ENCODE measurements at places on chromosomes 4 and X.

DNA sequence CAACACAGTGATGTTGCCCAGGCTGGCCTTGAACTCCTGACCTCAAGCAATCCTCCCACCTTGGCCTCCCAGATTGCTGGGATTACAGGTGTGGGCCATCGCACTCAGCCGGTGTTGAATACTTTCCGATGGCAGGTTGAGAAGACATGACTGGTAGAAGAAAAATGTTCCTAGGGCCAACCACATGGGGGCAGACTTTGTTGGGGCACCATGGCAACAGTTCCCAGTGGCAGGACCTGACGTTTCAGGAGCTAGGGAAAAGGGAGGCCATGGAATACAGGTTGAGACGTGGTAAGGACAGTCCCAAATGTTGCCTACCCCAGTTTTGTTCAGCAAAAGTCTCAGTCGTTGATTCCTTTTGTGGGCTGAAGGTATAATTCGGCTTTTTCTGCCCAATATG, 134.6 kb downstream of the ASMT start:
- no peak for DNase-seq

- no peak for DNase-seq
Measured at GRCh38 chrX:9163214-9163709, 129.3 kb upstream of the FAM9B start.

GRCh38 chr4:39637586-39638353, 895 bp downstream of the SMIM14 start:
- no peak for DNase-seq

GRCh38 chr4:168773388-168774195, 236.5 kb downstream of the CBR4 start:
- DNase-seq, result no peak

DNA sequence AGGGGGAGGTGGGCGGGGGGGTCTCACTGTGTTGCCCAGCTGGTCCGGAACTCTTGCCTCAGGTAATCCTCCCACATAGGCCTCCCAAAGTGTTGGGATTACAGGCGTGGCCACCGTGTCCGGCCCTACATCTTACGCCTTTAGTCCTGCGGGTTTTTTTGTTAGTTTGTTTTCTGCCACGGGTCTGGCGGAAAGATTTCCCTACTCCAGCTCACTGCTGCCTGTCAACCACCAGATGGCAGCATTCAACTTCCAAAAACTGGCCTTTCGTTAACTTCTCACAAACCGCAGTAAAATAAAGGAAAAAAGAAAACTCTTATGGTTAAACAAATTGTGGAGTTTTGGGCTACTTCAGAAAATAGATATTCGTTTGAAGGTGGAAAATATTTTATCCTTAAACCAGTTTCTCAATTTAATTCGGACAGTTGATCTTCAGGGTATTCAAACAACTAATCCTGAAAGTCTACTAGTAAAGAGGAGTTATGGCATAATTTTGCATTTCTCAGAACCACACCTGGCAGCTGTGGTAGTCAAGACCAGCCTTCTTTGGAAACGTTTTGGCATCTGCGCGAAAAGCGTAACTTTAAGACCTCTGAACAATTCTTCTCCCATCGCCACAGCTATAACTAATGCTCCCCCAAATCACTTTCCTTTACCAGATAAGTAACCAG, 41.1 kb downstream of the LUZP4 start:
- no peak for DNase-seq

- no peak for DNase-seq
Measured at GRCh38 chrX:10288373-10288975, 131.7 kb downstream of the CLCN4 start.

GRCh38 chrX:131397891-131398290, 108.8 kb upstream of the IGSF1 start:
- no peak for DNase-seq

DNA sequence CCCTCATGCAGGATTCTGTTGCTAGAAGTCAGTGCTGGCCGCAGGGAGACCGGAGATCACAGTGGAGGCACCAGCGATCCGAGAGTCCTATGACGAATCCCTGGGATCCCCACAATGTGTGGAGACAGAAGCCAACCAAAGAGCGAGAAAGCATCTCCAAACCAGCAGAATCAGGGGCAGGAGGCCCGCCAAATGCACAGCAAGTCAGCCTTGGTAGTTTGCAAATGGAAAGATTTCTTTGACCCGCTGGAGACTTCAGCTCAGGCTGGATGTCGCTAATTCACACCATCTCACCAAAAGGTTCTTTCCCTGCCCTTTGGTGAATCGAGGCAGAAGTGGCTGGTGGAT, 505 bp upstream of the PKD2 start:
- no peak for DNase-seq

DNA sequence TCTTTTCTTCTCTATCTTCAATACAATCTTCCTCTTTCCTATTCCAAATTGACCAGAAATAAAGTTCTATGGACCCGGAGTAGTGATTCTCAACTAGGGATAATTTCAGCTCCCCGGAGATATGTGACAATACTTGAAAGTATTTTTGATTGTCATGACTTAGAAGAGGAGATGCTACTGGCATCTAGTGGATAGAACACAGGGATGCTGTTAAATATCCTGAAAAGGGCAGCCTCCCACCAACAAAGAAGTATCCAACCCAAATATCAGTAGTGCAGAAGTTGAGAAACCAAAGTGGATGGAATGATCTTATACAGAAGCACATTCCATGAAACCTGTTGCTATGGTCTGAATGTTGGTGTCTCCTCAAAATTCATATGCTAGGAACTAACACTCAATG, 65.7 kb upstream of the NDST3 start:
- no peak for DNase-seq

DNA sequence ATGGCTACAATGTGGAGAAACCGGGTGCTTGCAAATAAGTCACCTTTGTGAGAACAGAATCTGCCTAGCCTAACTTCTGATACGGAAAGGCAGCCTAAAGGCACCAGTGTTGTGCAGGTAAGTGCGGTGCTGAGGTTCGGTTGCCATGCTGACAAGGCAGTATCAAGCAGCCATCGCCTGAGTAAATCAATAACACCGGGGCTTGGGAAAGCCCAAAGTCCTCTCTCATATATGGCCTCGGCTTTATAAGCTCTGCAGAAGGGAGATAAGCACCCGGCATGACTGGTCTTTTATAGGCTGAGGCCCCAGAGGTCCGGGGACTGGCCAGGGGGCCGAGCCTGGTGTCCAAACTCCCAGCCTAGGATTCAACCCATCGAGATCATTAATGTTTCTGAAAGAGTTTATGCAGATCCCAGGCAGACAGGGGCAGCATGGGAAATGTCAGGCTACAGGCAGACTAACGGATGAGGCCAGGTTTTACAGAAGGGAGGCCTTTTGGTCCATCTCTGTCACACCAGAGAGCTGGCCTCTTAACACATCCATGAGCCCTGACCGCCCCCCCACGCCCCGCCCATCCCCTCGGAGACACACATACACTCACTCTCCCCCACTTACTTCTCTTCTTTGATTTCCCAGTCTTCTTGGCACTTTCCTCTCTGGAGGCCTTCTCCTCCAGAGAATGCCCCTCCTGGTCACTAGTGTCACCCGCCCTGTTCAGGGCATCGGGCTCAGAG, 38.5 kb downstream of the ELF4 start:
- DNase-seq, result no peak

- DNase-seq, result no peak
Measured at GRCh38 chr4:172061204-172061603, 248.0 kb downstream of the GALNTL6 start.

- no peak for DNase-seq
Measured at GRCh38 chr4:24103434-24104157, 213.7 kb upstream of the PPARGC1A start.

DNA sequence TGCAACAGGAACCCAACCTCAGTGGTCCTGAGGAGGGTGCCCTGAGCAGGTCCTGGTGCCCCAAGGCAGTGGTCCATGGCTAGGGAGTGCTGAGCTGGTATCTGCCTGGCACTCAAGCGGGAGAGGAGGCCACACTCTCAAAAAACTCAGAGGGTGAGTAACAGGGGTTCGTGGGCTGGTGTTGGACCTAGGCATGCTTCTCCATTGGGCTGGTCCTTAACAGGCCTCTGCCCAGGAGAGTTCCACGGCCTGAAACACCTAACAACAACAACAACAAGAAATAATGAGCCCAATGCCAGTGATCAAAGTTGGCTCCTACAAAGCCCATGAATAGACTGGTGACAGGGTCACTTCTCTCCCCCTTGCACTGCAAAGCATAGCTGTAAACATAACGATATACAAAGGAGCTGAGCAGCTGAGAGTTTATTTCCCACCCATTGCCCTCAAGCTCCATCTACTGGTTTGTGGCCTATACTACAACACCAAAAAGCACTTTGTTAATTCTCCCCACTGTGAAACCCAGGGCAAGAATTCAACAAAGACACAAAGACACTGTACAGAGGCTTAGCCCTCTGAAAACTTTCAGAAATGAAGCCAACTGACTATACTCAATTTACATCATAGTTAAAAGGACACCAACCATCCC, 736.1 kb upstream of the ADGRL3 start:
- no peak for DNase-seq

GRCh38 chrX:136275553-136275952, 24.4 kb upstream of the MAP7D3 start:
- no peak for DNase-seq

DNA sequence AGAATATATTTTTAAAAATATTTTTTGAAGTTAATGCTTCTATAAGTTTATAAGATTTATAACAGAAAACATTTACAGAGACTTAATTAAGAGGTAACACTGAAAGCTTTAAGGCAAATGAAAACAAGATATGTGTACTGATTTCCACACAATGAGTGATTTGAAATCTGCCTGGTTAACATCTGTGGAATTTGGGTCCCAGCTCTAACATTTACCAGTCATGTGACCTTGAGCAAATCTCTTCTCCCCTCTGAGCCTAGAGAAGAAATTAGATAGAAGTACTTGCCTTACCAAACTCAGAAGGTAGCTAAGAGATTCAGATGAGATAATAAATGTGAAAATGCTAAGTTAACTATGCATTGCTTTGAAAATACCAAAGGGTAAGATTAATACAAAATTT, 458.8 kb upstream of the LCORL start:
- DNase-seq, result no peak

DNA sequence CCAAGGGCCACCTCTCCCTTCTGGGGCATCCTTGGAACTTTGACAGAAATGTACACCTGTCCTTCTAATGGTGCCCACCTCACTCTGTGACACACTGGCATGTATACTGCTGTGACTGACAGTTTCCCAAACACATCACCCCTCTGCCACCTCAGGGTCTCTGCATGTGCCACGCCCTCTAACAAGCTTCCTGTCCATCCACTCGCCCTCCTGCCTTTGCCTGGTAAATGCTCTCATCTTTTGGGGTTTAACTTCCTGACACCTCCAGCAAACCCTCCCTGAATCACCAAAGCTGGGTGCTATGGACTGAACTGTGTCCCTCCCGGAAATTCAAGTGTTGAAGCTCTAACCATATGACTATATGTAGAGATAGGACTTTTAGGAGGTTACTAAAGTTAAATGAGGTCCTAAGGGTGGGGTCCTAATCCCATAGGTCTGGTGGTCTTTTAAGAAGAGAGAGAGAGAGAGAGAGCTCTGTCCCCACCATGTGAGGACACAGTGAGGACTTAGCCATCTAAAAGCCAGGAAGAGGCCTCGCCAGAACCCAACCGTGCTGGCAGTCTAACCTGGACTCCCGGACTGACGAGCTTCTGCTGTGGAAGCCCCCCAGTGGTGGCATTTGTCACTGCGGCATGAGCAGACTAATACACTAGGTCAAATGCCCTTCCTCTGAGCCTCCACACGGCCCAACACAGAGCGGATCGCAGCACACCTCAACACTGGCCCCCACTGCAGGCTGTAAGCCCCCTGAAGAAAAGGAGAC, 95.6 kb downstream of the AFAP1 start:
- no peak for DNase-seq

- DNase-seq, result no peak
Measured at GRCh38 chrX:119989905-119990555, 46.5 kb upstream of the NKAP start.

GRCh38 chrX:139758809-139759208, 50.8 kb upstream of the MCF2 start:
- no peak for DNase-seq

- DNase-seq, result no peak
Measured at GRCh38 chr4:74537459-74537858, 92.5 kb downstream of the AREG start.

Data from epithelial cell of prostate (primary cell).